Activated naive CD4-positive, alpha-beta T cell treated with anti-CD3 and anti-CD28 coated beads, Interleukin-2, amount 50 U/mL, for 72 hours (primary cell): ENCODE measurements at places on chromosomes 6 and 20. TPM values are rescaled to one million over a fixed set of nuclear protein-coding genes. Genes with fewer than 3 reads are reported as not detected.
A peak's percentile ranks its signal among the peaks of the same experiment; 100 is the strongest.

GRCh38 chr6:157715728-157716164 is 107.3 kb upstream of the SNX9 start:
- no peak for DNase-seq

DNA sequence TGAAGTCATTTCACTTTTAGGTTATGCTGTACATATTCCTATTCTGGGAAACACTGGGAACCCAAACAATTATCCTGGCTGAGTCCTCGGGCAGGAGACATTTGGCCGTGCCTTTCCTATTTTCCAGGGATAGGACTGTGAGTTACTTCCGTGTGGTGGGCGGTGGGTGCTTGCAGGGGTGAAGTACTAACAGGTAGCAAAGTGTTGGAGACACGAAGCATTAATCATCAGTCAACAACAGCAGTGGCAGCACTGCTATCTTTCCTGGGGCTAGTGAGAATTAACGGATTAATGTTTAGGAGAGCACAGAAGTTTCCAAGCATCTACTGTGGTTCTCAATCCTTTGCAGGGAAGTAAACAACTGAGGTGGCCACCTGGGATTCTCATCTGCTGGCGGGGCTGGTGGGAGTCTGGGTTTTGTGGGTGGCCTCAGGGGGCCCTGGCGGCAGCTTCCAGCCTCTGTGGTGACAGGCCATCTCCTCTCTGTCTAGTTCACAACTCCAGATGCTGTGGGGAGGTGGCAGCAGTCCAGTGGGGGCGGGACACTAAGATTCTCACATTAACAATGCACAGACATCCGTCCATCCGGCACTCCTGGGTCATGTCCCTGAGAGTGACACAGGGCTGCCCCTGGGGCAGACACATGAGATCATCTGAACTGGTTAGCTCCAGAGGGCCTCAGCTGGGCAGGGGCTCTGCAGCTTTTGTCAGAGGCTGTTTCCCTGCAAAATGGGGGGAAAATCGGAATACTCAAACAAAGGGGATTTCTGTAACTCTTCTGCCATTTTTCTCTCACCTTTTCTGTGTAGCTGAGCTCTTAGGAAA is 90.9 kb downstream of the GJA10 start:
- DNase-seq: no peak

GRCh38 chr20:35839904-35840303 is 68.1 kb downstream of the PHF20 start:
- DNase-seq: no peak

GRCh38 chr6:11333132-11333849 is 100.8 kb upstream of the NEDD9 start:
- no peak for DNase-seq

DNA sequence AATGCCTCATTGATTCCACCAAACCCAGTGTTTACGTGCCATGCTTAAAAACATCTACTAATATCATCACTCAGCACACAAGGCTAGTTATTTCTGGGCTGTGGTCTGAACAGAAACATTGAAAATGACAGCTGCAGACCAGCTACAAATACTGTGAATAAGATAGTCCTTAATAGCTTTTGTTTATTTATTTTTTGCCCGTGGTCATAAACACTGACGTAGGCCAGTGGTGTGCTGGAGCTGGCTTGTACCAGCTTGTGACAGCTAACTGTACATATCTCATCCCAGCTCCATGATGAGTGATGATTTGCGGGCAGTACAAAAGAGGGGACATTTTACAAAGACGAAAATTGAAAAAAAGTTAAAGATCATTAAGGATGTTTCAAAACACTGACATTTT is 1057.0 kb downstream of the EPHA7 start:
- no peak for DNase-seq

DNA sequence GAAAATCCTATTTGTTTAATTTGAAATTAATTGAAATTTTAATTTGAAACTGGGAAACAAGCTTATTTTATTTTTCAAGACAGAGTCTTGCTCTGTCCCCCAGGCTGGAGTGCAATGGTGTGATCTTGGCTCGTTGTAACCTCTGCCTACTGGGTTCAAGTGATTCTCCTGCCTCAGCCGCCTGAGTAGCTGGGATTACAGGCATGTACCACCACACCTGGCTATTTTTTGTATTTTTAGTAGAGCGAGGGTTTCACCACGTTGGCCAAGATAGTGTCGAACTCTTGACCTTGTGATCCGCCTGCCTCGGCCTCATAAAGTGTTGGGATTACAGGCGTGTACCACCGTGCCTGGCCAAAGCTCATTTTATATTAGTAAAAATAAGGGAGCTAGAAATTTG is 4.2 kb downstream of the SRSF3 start:
- DNase-seq: no peak

DNA sequence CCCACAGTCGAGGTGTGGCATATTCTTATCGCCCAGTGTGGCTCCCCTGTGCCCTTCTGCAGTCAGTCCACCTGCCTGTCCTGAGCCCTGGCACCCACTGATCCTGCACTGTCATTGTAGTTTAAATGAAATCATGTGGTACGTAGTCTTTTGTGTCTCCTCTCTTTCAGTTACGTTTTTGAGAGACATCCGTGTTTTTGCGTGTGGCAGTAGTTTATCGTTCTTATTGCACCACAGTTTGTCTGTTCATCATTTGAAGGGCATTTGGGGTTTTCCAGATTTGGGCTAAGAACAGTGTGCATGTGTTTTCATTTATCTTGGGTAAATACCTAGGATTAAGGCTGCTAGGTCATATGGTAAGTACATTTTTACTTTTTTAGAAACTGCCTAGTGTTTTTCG is 49.3 kb downstream of the SPATA2 start:
- no peak for DNase-seq

DNA sequence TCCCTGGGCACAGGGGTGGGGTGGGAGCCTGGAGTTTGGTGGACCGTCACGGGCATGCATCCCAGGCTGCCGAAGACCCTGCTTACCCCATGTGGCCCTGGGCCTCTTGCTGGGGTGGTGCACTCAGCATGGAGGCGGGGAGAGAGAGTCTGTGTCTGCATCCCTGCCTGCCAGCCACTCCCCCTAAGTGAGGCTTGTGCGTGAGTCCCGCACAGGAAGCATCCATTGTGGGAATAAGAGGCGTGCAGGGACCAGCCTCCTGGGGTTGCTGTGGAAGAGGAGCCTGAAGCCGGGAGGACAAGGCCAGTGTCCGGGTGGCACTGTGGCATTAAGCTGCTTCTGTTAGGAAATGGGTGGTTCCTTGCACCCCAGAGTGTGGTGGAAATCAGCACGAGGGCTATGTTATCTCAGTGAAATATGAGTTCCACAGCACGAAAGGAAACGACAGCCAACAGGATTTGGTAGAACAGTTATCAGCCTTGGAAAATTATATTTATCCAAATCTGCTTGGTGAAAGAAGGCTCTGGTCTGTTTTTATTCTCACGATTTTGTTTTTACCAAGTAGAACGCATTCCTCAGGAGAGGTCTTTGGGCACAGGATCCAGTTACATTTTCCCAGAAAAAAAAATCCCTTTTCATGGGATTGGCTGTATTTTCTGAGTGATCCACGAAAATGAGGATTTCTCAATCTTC is 35.7 kb downstream of the CDH4 start:
- no peak for DNase-seq

- no peak for DNase-seq
Measured at GRCh38 chr6:62474793-62475192, 188.8 kb upstream of the KHDRBS2 start.

GRCh38 chr6:40252531-40253258 is 318.4 kb upstream of the MOCS1 start:
- DNase-seq: no peak

DNA sequence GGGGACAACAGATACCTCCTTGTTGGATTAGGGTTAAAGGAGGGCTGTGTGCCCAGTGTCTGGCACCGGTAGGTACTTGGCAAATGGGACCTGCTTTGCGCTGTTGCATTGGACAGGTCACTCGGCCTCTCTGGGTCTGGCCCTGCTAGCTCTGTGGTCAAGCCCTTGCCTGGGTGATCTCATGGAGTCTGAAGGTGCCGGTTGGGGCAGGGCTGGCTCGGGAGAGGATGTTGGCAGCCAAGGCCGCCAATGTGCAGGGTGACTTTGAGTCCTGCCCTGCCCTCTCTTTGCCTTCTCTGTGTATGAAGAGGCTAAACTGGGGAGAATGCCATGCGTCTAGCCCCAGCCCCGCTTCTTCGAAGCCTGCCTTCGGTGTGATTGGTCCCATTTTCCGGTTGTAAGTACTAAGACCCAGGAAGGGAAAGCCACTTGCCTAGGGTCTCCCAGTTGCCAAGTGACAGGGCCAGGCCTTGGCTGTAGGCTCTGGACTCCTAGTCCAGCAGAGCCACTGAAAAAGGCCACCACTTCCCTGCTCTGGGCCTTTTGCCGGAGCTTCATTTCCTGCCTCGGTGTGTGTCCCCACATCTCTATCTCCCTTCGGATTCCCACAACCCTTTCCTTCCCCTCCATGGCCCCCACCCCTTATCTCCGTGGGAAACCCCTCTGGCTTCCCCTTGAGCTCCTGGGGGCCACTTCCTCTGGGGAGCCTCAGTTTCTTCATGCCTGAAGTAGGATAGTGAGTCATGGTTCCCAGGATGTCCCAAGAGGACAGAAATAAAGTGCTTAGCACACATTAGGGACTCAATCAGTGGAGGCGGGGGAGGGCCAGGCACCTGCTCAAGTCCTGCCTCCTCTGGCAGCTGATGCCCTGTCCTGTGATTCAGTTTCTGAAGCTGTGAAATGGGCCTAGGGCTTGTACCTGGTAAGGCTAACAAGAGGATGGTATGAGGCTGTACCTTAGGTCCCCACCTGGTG is 3.9 kb downstream of the SRC start:
- no peak for DNase-seq

DNA sequence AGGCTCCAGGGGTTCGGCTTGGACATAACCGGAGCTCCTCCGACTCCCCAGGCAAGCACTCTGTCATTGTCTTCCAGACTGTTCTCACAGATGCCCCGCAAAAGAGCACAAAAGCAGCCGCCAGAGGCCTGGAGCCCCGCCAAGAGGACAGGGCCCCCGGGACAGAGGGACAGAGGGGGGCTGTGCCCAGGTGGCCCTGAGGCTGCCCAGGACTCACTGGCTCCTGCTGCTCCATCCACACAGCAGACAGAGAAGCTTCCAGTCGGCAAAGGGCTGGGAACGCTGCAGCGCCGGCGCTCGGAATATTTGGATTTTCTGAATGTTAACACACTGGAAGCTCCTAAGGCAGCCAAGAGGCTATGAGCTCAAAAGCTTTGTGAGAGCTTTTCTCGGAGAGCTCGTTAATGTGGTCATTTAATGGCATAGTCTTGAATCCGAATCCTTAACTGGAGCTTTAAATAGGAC is 68.0 kb upstream of the QKI start:
- no peak for DNase-seq

- DNase-seq: no peak
Measured at GRCh38 chr6:20313051-20313450, 88.6 kb upstream of the E2F3 start.

GRCh38 chr20:61982191-61982950 is 83.3 kb downstream of the TAF4 start:
- DNase-seq: no peak

DNA sequence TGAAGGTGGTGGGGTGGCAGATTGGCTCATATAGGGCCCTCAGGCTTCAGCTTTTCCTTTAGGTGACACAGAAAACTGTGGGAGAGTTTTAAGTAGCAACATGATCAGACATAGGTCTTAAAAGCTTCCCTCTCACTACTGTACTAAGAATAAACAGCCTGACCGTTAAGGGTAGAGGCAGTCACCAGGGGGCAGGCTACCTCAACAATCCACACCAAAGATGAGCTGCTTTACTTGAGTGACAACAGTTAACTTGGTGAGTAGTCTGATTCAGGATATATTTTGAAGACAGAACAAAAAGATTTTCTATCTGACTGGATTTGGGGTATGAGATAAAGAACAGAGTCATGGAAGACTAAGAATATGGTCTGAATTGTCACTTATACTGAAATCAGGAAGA is 193.1 kb upstream of the SHLD1 start:
- DNase-seq: peak; percentile 47

- DNase-seq: no peak
Measured at GRCh38 chr20:57217802-57218201, 48.6 kb downstream of the BMP7 start.

DNA sequence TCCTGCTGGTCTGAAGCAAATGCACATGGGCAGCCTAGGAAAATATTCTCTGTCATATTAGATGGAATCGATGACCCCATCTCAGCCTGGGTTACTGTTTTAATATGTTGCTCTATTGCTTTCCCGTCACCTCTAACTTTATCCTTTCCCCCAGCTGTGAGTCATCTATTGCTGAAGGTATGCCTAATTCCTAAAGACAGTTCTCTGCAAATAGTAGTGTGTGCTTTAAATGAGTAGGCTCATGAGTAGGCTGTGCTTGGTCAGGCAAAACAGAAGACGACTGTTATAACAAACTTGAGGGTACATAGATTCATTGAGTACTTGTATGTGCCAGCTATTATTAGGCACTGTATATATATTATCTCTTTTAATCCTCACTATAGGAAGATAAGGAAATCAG is 47.2 kb downstream of the CTNNBL1 start:
- DNase-seq: no peak

DNA sequence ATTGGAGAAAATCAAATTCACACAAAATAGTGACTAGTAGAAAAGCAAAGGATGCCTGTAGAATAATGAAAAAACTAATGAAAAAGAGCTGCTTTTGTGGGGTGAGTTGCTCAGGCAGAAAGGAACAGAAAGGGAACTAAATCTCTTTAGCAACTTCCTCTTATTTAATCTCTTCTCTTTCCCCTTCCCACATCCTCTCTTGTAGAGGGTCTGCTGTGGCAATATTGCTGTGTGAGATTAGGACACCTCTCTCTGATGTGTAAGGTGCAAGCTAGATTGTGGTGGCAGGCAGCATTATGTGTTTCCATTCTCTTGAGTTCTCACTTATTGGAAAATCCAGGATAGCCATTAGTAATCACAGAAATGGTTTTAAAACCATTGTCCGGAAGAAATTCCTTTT is 49.7 kb downstream of the SYNE1 start:
- DNase-seq: no peak

DNA sequence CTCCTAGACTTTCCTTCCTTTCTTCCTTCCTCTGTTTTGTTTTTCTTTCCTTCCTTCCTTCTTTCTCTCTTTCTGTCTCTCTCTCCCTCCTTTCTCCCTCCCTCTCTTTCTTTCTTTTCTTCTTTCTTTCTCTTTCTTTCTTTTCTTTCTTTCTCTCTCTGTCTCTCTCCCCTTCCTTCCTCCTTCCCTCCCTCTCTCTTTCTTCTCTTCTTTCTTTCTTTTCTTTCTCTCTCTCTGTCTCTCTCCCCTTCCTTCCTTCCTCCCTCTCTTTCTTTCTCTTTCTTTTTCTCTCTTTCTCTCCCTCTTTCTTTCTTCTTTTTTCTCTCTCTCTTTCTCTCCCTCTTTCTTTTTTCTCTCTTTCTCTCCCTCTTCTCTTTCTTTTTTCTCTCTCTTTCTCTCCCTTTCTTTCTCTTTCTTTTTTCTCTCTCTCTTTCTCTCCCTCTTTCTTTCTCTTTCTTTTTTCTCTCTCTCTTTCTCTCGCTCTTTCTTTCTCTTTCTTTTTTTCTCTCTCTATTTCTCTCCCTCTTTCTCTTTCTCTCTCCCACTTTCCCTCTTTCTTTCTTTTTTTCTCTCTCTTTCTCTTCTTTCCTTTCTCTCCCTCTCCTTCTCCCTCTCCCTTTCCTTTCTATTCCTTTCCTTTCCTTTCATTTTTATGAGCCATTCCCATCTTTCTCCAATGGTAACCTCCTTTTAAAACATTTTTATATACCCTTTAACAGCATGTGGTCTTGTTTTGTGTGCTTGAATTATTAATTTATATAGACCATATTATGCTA is 2.3 kb downstream of the TINAG start:
- DNase-seq: no peak

Gene EEF1A2
- 3.1 TPM for total RNA-seq

Gene DAAM2
- not detected for total RNA-seq

Gene PARD6B
- 6.9 TPM for total RNA-seq

Gene PHACTR2
- total RNA-seq: 20.5 TPM

Gene HLA-DRA
- total RNA-seq: 1.9 TPM

Gene GRM1
- total RNA-seq: not detected

Gene MYB
- 23.8 TPM for total RNA-seq

Gene PI3
- total RNA-seq: not detected

Gene POLH
- total RNA-seq: 101 TPM
